ENCODE measurements at places on chromosomes 13 and 19.
A peak's percentile ranks its signal among the peaks of the same experiment; 100 is the strongest.

DNA sequence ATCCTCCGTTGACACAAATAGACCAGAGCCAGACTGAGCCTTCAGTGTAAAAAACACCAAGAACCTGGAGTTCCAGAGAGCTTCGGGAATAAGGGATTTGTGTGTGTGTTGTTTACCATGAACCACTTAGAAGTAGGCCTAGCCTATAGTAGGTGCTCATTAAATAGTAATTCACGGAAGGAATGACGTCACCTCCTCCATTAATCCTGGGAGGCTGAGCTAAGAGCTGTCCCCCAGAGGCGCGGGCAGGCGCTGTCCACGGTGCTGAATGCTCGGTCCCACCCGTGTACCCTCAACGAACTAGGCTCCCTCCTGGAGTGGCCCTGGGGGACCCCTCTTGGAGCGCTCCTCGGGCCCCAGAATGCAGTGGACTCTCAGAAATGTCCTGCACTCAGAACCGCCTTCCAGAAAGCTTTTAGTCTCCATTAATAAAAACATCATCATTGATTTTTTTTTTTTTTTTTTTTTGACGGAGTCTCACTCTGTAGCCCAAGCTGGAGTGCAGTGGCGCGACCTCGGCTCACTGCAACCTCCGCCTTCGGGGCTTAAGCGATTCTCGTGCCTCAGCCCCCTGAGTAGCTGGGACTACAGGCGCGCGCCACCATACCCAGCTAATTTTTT is 6.5 kb downstream of the UNC13A start:
- no peak for DNase-seq

DNA sequence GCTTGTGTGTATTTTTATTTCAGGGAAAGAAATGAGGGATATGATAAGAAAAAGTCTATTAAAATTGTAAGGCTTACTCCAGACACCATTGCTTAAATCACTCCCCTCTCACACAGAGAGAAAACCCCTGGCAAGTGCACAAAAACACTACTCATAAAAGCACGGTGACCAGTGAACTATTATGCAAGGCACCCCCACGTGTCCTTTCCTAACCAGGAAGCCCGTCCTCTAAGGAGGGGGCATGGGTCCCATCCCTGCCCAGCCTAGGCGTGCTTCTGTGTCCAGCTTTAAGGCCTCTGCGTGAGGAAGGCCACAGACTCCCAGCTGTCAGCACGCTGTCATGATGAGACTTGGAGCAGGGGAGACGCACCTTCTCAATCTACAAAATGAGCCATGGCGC is 83.5 kb downstream of the SLC7A1 start:
- DNase-seq: no peak

DNA sequence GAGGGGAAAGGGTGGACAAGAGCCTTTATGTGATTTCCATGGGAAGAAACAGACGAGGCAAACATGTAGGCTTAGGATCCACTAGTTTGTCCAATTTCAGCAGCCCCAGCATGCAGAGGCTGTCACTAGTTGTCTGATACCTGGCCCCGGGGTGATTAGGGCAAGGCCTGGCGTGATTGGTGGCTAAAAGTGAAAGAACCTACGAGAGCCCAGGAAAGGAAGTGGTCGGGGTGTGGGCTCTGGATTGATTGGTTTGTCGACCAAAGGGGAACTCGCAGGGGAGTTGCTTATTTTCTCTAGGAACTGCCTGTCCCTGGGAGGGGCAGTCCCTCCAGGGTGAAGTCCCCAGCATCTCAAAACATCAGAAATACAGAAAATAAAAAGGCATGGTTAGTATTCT is 64.2 kb upstream of the UQCRFS1 start:
- peak; percentile 53 for DNase-seq

DNA sequence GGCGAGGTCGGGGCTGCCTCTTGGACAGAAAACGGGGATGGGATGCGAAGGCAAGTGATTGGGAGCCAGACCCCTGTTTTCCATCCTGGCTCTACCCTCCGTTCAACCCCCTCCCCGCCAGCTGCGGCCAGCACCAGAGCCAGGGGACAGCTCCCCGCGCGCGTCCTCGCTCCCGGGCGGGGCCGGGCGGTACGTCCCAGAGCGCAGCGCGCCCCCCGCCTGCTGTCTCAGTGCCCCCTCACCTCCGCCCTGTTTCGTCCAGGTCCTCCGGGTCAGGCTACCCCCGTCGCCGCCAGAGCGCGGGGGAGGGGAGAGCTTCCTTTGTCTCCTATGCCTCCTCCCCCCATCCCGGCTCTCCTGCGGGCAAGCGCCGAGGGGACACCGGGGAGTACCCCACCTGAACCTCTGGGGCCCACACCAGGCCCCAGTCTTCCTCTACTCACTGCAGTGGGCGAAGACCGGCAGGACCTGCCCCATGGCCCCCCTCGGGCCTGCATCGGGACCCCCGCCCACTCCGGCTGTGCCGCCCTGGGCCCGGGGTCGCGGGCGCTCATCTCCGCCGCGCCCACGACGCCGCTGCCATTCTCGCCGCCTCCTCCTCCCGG is 396 bp downstream of the RTN2 start:
- DNase-seq: peak; percentile 29

DNA sequence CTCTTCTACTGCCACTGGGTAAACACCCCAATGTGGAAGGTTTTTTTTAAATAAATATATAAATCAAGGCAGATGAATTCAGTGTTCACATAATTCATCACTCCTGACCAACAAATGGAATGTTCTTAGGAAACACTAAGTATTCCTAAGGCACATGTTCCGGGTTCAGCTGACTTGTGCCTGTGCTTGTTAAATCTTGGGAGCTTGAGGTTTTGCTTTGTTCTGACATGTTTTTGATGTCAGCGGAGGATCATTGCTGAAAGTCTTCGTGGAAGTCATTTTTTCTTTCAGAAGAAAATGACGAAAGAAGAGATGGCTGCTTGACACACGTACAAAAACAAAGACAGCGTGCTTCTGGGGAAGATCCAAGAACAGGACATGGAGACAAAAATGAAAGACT is 185.8 kb downstream of the MZT1 start:
- DNase-seq: no peak

DNA sequence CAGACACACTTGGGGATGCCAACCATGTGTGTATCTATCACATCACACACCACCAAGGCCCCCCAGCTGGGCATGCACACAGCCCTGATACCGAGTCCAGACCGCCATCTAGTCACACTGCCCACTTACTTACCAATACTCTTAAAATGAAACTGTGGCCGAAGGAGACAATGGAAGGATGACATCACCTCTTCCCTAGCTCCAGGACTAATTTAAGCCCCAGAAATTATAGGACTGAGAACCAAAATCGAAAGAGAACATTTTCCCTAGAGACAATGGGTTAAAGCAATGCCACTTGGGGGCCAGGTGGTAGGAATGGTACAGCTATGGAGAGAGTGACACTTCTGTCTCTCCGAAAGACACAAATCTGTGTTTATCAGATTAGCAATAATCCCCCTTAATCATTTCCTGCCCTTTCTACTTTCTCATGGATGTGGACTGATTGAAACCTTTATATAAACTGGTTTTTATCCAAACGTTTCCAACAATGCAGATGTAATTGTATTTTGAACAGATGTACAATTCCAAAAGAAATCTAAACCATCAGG is 663 bp upstream of the GGACT start:
- no peak for DNase-seq

DNA sequence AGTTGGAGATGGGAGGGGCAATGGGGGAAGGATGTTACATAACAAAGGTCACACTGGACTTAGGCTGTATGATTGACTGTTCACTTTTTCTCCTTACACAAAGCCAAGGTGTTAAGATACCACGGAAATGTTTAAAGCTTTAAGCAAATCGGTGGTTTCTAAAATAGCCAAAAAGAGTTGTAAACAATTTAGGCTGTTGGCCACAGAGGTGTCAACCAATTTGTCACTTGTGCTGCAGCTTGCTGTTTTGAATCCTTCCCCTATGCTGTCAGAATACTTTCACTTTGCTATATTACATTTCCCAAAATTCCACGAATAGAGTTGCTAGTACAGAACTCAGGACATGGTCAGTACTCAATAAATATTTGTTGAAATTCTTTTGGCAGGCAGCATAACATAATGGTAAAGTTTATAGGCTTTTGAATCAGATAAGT is 149.3 kb downstream of the VWA8 start:
- no peak for DNase-seq

- DNase-seq: no peak
Observed at GRCh38 chr13:39200249-39200910, 162.1 kb downstream of the NHLRC3 start.

DNA sequence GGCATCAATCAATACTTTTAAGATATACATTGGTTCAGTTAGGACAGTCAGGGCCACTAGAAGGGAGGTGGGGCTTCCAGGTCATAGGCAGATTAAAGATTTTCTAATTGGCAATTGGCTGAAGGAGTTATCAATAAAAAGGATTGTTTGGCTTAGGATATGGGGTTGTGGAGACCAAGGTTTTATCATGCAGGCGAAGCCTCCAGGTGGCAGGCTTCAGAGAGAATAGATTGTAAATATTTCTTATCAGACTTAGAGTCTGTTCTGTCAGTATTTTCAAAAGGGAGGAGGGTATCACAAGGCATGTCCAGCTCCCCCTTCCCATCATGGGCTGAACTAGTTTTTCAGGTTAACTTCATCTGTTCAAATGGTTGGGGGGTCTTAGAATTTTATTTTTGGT is 77.4 kb upstream of the FARP1 start:
- no peak for DNase-seq

- DNase-seq: no peak
Observed at GRCh38 chr13:43478211-43478610, 308.6 kb downstream of the ENOX1 start.

GRCh38 chr13:51697181-51697580 is 106.8 kb downstream of the DHRS12 start:
- DNase-seq: no peak

GRCh38 chr19:51242881-51243630 is 7.8 kb upstream of the SIGLECL1 start:
- no peak for DNase-seq

- no peak for DNase-seq
Observed at GRCh38 chr13:114063545-114064449, 68.6 kb downstream of the RASA3 start.

DNA sequence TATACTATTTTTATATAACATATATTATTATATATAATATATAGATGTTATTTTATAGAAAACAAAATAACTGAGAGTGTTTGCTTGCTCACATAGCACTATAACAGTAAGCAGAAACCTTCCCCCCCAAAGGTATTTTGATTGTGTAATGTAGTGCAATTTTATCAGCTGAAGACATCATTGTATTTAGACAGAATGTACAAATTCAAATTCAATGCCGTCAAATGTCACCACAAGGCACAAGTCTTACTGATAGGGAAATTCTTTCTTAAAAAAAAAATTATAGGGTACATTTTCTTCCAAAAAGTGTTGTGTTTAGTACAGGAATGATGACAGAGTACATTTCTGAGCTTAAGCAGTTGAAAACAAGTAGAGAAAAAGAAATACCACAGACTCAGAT is 1147.1 kb upstream of the SPRY2 start:
- DNase-seq: no peak

DNA sequence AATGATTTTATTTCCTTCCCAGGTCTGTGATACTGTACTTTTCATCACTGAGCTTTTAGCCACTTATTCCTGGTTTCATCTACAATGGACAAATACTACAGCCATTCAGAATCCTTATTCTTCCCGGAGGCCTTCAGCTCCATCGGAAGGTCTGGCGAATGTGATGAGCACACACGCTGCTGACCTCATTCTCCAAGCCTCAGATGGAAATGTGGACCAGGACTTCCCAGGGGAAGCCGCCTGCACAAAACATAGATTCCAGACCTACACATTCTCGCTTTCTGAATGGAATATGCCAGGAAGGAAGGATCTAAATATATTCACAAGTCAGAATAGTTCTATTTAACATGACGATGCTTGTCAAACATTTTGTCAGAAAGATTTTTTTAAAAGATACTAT is 75.6 kb downstream of the CDADC1 start:
- DNase-seq: no peak

DNA sequence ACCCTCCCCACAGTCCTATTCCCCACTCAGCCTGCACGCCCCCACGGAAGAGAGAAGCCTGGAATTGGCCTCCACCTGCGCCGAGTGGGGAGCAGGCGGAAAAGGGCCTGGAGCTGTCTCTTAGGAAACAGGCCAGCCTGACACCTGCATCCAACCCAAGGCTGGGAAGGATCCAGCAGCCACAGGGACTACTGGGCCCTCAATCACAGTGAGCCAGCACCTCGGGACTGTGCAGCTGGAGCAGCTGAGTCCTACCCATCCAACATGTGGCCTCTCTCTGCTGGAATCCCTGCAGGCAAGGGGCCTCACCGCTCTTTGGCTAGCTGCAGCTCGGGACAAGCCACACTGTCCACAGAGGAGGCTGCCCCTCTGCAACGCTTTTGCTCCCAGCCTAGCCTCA is 8.3 kb upstream of the EPHX3 start:
- no peak for DNase-seq

DNA sequence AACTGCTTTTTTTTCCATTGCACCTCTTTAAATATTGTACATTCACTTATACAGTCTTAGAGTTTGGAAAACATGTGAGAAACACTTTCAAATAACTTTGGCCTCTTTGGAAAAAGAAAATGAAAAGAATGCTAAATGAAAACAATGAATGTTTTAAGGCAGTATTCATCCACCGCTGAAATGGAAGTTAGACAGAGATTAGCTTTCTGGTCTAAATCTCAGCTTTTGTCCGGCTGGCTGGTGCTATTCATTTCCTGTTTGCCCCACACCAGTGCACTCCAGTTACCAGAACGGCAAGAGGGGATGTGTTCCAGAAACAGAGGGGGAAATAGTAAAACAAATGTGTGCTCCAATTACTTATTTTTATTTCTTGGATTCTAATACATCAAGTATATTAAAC is 1201.3 kb downstream of the EFNB2 start:
- no peak for DNase-seq

GRCh38 chr13:91211510-91211909 is 136.0 kb upstream of the MIR17HG start:
- no peak for DNase-seq

DNA sequence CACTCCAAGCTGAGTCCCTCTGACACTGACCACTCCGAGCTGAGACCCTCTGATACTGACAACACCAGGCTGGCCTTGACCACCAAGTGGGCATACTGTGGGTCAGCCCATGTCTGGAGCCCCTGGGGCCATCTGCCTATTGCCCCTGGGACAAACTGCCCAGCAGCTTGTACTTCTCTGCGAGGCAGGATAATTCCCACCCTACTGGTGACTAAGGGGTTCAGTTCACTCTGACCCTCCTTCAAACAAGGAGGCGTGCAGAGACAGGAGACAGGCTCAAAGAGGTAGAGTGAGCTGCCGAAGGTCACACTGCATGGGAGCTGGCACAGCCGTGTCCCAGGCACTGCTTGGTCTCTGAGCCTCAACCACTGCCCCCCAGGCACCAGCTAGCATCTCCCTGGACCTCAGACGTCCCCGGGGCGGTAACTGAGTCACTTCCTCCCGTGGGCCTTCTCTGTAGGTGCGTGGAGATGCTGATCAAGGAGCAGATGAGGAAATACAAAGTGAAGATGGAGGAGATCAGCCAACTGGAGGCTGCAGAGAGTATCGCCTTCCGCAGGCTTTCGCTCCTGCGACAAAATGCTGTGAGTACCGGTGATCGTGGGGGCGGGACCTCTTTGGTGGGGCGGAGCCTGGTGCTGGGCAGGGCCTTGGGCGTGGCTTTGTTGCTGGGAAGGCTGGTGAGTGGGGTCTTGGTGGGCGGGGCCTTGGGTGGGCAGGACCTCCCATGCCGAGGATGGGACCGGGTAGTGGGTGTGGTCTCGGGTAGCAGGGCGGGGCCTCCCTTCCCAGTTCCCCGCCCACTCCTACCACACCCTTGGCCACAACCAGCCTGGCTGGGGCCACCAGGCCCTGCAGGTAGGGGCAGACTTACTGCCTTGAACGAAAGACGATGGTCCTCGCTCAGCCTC is 5.8 kb upstream of the USE1 start:
- DNase-seq: no peak

- peak; percentile 59 for DNase-seq
Observed at GRCh38 chr19:56066152-56067023, 54.7 kb downstream of the ZNF787 start.

- no peak for DNase-seq
Observed at GRCh38 chr19:50550594-50550966, 17.7 kb downstream of the LRRC4B start.
